ENCODE measurements at places on chromosomes 13 and 19. TPM values are rescaled to one million over a fixed set of nuclear protein-coding genes. Genes with fewer than 3 reads are reported as not detected.

Gene GPI
- total RNA-seq, result 725 TPM

Gene NKPD1
- total RNA-seq, result 0.47 TPM

Gene PSG1
- not detected for total RNA-seq

Gene CIC
- total RNA-seq, result 92.2 TPM

Gene VSIG10L
- 0.62 TPM for total RNA-seq

DNA sequence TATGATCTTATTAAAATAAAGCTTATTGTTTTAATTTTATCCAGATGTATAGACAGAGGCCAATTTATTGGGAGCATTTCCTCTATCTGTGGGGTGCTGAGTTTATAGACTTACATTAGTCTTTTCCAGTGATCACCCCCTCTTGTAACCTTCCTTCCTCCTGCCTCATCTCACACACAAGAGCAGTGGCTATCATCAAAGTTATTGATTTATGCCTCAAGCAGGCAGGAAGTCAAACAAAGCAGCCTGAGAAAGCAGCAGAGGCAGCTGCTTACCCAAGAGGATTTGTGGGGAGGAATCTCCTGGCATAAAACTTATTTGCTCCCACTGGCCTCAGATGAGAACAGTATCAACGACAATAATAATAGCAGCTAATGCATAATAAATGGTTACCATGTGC is 26.3 kb upstream of the DCLK1 start:
- DNase-seq, result no peak

DNA sequence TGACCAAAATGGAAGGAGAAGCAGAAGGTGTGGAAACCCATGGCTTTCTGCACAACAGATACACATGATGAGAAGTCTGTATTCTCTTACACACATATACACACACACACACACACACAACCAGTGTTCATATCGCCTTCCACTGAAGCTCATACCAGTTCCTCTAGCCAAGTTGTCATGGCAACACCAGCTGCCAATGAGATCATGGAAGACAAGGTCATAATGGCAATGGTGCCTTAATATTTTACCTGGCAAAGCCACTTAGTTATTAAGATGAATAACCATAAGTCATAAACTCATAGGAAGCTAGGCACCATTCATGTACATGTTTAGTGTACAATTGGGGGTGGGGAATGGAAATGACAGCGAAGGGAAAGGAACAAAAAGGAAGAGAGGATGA is 2.6 kb upstream of the DHRS12 start:
- DNase-seq, result no peak

GRCh38 chr13:40787062-40787461 is 2.3 kb upstream of the SLC25A15 start:
- no peak for DNase-seq

DNA sequence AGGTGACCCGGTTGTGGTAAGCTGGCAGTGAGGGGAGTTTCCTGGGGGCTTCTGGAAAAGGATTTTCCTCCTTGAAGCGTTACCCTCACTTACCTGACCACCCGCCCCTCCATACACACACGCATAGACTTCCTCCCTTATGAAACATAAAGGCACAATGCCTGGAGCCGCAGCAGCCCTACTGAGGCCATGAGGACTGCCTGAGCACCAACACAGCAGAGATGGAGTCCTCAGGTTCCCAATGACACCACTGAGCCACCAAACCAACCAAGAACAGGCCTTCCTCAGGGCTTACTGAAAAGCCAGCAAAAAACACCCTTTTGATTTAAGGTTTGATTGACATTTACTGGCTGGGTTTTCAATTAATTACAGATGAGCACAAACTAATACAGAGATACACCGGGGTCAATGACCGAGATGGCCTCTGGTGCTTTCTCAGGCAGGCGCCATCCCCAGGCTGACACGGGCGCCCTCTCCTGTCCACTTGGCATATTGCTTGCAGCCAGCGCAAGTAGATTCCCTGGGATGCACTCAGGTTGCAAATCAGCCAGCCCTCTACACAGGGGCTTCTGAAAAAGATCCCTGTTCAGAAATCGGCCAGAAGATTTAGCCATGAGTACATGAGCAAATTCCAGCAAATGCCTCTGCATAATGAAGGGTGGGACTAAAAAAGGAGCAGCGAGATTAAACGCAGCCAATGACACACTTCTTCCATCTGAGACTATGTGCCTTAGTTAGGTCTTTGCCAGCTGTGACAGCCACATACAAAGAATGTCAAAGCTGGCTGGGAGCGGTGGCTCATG is 14.8 kb downstream of the OPA3 start:
- DNase-seq, result peak; percentile 75

GRCh38 chr19:29596885-29597525 is 9.1 kb upstream of the POP4 start:
- DNase-seq, result no peak

GRCh38 chr19:50548191-50549058 is 19.8 kb downstream of the LRRC4B start:
- no peak for DNase-seq
